ENCODE measurements at places on chromosomes 6 and 20. TPM values are rescaled to one million over a fixed set of nuclear protein-coding genes. Genes with fewer than 3 reads are reported as not detected.

MROH8 gene
- total RNA-seq: 5.3 TPM

ATP6V1G2 gene
- total RNA-seq: 54.6 TPM

PRPF6 gene
- total RNA-seq: 81.9 TPM

ARMH2 gene
- total RNA-seq: not detected

SNAP91 gene
- 108 TPM for total RNA-seq

SCRT2 gene
- 1.6 TPM for total RNA-seq

HBS1L gene
- 116 TPM for total RNA-seq

SLC4A11 gene
- total RNA-seq: under 0.01 TPM

RCAN2 gene
- 15.1 TPM for total RNA-seq

BCAS1 gene
- 2.4 TPM for total RNA-seq

GRM4 gene
- 3.7 TPM for total RNA-seq

TSHZ2 gene
- 2.4 TPM for total RNA-seq

NR2E1 gene
- 6.1 TPM for total RNA-seq

DNA sequence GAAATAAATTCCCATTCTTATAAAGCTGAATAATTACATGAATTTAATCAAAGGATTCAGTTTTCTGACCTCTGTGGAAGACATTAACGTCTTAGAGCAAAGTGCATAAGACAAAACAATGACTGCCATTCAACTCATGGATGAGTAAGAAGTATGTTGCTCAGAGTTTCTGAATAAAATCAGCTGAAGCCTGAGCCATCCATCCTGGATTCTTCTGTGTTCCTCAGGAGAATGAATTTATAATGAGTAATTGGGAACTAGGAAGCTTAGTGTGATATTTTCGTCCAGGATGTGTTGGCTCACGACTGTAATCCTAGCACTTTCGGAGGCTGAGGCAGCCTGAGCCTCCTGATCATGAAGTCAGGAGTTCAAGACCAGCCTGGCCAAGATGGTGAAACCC is 62.8 kb downstream of the PERP start:
- DNase-seq: no peak

DNA sequence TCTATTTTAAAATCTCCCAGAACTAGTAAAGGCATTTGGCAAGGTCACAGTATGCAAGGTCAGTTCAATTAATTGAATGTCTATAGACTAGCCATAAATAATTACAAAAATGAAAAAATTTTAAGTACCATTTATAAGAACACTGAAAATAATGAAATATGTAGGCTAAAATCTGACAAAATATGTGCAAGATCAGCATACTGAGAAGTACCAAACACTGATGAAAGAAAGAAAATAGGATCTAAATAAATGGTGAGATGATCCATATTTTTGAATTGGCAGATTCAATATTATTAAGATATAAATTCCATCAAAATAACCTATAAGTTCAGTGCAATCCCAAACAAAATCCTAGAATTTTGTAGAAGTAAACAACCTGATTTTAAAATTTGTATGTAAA is 28.0 kb upstream of the NELFCD start:
- DNase-seq: no peak

GRCh38 chr6:113049190-113049589 is 702.1 kb downstream of the RFPL4B start:
- DNase-seq: no peak

GRCh38 chr20:63178889-63179686 is 36.8 kb downstream of the YTHDF1 start:
- DNase-seq: peak; percentile 71

DNA sequence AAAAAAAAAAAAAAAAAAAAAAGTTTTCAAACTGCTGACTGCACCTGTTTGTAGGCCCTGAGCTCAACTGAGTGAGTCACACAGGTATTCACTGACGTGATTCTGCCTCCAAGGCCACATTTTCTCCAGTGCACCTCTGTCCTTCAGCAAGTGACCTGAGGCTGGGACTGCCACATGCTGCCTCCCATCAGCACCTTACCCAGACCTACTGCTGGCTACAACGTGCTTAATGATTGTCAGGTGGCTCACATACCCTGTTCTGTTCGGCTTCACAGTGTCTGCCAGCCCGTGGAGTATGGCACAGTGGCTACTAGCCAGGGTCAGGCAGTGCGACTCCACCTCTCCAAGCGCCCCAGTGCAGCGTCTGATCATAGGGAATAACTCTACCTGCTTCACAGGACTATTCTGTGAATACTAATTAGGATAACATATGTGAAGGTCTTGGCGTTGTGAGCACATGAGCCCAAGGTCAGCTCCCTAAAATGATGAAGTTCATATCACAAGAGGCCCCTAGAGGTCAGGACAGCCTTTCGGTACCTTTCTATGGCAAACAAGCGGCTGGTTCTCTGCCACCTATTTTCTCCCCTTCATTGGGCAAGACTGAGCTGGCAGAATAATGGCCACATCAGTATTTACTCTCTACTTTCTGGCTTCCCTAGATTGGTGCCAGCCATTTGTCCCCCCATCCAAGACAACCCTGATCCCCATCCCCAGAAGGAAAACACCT is 28.1 kb downstream of the RIPOR3 start:
- DNase-seq: no peak

GRCh38 chr20:4805663-4806449 is 84.1 kb downstream of the PRND start:
- DNase-seq: no peak

GRCh38 chr6:101222007-101222406 is 171.5 kb upstream of the GRIK2 start:
- no peak for DNase-seq

DNA sequence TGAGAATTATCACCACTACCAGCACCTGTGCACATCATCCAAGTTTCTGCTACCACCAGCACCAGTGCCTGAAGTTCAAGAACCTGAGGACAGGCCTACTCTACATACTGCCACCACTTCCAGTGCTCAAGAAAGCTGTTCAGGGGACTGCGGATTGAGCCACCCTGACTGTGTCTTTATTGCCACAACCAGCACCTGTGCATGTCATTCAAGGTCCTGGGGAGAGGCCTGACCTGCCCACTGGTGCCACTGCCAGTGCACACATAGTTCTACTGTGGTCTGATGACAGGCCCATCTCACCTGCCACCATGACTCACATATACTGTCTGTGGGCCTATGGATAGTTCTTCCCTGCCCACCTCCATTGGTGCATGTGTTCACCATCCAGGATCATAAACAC is 559.4 kb downstream of the COL12A1 start:
- DNase-seq: no peak

DNA sequence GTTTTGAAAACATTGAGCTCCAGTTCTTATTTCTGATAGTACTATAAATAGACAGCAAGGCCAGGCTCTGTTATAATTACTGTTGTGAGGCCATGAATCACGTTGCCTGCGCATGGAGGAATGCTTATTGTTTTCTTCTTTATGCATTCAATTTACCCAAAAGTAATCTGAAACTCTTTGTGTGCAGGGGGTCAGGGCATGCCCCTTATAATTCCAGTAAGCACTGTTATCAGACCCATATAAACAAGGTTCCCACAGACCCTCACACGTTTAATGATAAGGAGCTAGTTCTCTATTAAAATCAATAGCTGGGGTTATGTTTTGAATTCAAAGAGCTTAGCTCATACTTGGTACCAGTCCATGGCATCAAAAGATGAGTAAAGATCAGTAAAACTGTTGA is 174.8 kb upstream of the ARG1 start:
- DNase-seq: no peak

GRCh38 chr20:43539975-43540672 is 18.7 kb upstream of the SGK2 start:
- no peak for DNase-seq

GRCh38 chr6:93366506-93366905 is 52.9 kb downstream of the EPHA7 start:
- DNase-seq: no peak

GRCh38 chr20:44448753-44449546 is 26.7 kb upstream of the TTPAL start:
- DNase-seq: no peak

- no peak for DNase-seq
These were observed 105.6 kb downstream of the AIG1 start for GRCh38 chr6:143166247-143166695.

DNA sequence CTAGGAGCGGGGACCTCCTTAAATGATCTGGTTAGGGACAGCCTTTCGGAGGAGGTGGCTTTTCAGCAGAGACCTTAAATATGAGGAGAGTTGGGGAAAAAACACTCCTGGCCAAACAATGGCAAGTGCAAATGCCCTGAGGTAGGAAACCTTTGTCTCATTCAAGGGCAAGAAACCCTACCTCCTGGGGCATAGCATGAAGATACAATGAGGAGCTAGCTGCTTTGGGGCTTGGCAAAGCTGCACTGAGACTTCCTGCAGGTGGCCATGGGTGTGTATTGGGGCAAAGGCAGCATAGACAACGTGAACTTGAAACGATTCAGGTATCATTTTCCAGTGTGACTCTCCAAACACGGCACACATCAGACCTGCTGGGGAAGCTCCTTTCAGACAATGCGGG is 30.7 kb downstream of the PMEPA1 start:
- DNase-seq: no peak

GRCh38 chr6:125095580-125096301 is 57.8 kb upstream of the TPD52L1 start:
- DNase-seq: no peak

GRCh38 chr20:9974324-9974723 is 60.5 kb upstream of the ANKEF1 start:
- no peak for DNase-seq

- no peak for DNase-seq
These were observed 41.0 kb downstream of the COX4I2 start for GRCh38 chr20:31678389-31679356.

DNA sequence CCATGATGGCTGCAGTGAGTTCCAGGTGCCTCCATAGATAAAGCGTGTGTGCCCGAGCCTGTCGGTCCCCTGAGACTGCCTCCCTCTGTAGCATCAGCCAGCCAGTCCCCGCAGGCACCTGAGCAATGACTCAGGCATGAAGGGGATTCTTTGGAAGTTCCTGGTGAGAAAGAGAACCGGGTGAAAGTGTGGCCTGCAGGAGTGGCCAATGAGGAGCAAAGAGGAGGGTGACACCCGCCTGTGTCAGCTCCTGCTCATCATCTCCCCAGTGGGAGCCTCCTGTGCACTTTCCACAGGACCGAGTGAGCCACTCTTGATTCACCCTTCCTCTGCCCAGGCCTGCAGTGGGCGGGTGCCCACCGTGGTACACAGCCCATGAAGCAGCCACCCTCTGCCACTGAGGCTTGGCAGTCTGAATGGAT is 71.2 kb upstream of the PTPN1 start:
- DNase-seq: no peak

GRCh38 chr6:22614547-22614946 is 45.2 kb downstream of the HDGFL1 start:
- no peak for DNase-seq

DNA sequence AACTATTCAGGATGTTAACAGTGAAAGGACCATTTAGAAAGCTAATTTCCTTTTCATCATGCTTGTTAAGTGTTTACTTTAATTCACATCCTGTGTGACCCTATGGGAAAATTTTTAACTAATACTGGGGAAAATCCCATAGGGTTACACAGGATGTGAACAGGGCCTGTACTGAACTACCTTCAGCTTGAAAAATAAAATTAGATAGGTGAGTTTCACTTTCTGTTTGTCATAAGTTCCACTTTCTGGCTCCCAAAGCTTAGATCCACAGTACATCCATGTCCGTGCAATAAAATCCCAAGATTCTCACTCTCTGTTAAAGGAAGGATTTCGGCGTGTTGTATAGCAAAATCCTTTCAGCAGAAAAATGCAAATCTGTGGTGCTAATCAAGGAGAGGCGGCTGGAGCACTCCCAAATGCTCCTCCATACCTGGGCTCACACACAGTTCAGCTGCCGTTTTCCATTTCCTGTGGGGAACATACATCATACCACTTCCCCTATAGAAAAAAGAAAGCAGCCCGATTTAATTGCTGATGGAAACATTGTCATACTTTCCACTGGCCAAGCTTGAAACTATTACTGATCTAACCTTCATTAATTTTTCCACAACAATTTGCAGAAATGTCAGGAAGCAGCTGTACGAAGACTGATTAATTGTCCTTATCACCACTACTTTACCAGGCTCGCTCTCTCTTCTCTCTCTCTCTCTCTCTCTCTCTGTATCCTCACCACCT is 125.2 kb downstream of the HIVEP2 start:
- DNase-seq: no peak

DNA sequence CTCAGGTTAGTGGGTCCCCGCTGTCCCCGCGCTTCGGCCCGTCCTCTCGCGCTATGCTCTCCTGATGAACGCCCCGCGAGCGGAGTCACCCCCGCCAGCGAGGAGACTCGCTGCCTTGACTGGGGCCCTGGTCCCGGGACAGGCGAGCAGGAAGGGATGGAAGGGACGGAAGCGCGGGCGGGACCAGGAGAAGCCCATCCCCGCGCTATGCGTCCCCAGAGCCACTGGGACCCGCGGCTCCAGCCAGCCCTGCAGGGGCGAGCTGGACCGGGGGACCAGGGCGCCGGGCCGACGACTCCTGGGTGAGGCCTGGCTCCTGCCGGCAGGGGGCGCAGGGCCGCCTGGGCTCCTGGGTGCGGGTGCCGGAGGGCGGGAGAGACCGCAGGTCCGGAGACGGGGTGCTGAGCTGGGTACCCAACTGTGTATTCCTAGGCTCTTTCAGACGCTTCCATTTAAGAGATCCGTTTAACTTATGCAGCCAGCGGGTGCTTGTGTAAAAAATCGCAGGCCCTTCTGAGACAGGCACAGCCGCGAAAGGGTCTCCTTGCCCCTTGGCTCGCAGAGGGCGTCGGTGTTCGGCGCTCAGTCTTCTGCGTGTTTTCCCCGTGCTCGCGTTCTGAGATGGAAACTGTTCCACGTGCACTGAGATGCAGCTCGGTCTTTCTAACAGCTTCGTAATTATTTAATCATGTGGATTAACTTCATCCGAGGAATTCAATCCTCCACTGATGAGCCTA is 580 bp upstream of the SYCP2 start:
- peak; percentile 84 for DNase-seq

- no peak for DNase-seq
These were observed 526.7 kb upstream of the ADGRB3 start for GRCh38 chr6:68108233-68108835.

DNA sequence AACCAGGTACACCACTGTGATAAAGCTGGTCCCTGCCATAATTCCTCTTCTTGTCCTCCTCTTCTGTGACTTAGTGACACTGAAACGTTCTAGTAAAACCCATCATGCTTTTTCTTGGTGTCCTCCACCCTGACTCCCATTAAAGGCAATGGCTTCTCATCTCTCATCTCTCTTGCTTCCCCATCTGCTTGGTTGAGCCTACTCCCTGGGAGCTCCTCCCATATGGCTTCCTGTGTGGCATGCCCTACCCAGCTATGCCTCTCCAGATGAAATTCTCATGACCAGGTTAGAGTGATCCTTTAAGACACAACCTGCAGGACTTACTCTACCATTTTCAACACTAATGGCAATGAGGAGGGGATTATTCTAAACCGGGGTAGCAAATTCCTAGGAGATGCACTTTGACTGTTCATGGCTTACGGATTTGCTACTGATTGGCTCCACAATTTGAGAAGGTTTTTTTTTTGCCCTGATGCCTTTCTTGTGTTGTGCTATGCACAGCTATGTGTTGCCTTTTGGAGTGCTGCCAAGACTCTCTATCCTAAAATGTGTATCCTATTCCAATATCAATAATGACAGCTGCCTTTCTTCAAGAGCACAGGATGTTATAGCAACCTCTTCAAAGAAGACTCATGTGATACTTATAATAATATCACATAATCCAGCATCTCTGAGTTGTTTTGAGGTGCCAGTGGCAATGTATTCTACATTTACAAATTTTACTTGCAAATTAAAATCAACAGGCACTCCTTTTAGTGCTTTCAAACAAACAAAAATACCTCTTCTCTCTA is 6.1 kb downstream of the SIRPG start:
- no peak for DNase-seq
